Glomerular endothelial cell (primary cell): ENCODE measurements at places on chromosomes 3 and 15. TPM values are rescaled to one million over a fixed set of nuclear protein-coding genes. Genes with fewer than 3 reads are reported as not detected.

GRCh38 chr15:92889390-92890107 is 10.6 kb upstream of the CHD2 start:
- DNase-seq = no peak

MRPL47 gene
- 28.1 and 33.9 TPM in 2 replicates for total RNA-seq

- DNase-seq = no peak
These were observed 954.2 kb downstream of the CADM2 start for GRCh38 chr3:85912980-85913379.

DNA sequence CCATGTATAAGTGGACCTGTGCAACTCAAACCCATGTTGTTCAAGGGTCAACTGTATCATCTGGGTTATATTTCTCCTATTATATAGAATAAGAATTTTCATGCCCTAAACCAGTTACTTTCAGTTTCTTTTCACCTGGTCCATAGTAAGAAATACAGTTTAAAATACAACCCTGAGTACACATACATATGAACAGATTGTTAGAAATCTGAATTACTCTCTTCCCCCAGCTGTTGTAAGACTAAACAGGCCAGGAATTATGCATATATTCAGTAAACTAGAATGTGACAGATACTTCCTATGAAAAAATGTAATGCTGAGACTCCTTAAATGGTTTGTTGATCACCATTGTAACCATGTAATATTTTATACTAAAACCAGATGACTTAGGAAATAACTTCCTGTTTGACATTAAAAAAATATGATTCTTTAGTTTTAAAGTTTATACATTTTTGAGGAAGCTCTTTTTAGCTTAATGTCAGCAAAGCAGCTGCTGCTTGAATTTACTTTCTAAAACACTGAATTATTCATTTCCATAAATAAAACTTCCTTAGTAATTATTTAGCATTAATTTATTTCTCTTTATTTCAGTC is 52.5 kb upstream of the ZCWPW2 start:
- no peak for DNase-seq

GRCh38 chr3:49713336-49714105 is 6.0 kb downstream of the AMIGO3 start:
- DNase-seq = no peak

DNA sequence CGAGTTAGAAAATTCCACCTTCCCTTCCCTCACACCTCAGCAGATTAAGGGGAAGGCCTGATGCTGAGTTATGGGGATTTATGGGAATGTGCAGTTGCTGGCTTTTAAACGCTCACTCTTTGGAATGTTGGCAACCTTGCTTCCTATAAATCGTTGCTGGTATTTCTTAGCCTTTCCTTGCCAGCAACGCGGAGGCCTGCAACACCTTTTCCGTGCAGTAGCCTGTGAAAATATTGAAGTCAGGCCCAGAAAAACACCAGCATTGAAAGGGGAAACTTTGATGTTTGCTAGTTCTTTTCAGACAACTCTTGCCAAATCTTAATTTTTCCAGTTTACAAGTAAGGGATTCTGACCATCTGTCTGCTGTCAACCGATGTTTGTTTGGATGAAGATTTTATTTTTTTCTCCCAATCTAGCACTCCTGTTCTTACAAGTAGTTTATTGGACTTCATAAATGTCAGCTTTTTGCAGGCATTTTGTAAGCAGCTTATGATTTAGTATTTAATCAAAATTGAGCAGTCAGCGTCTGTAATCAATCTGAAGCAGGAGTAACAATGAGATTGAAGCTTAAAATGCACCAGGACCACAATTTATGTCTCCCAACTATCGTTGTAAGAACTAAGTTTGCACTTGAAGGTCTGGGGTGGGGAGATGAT is 251.0 kb downstream of the RPLP1 start:
- no peak for DNase-seq

- no peak for DNase-seq
These were observed 4.9 kb upstream of the TMEM212 start for GRCh38 chr3:171838218-171838720.

- DNase-seq = no peak
These were observed 118.0 kb upstream of the C3orf80 start for GRCh38 chr3:160106905-160107861.

- DNase-seq = no peak
These were observed 3.0 kb upstream of the NGRN start for GRCh38 chr15:90262426-90262825.

GRCh38 chr3:187183210-187183862 is 13.9 kb upstream of the RTP1 start:
- DNase-seq = no peak
